ENCODE measurements at places on chromosomes 6 and 20.

GRCh38 chr6:137202078-137202477 lies 17.1 kb downstream of the IFNGR1 start:
- no peak for DNase-seq

DNA sequence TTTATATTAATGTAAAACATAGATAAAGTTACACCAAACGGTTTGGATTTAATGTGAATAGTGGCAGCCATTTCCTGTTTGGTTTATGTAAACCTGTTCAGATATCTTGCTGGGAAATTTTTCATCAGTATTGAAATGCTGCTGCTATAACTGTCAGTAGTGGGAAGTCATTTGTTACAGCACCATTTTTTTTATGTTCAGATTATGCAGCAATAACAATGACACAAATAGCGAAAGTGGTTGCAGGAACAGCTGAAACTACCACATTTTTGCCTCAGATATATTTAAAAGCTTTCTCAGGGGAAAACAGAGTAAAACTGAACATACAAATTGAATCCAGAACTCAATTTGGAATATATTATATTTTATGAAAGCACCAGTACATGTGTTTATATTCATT lies 128.8 kb upstream of the SIM1 start:
- DNase-seq, result no peak

GRCh38 chr6:116351101-116351500 lies 19.6 kb upstream of the DSE start:
- DNase-seq, result no peak

GRCh38 chr6:144782634-144783033 lies 497.5 kb downstream of the UTRN start:
- DNase-seq, result no peak

GRCh38 chr6:33407132-33407718 lies 3.6 kb upstream of the PHF1 start:
- peak; percentile 73 for DNase-seq

DNA sequence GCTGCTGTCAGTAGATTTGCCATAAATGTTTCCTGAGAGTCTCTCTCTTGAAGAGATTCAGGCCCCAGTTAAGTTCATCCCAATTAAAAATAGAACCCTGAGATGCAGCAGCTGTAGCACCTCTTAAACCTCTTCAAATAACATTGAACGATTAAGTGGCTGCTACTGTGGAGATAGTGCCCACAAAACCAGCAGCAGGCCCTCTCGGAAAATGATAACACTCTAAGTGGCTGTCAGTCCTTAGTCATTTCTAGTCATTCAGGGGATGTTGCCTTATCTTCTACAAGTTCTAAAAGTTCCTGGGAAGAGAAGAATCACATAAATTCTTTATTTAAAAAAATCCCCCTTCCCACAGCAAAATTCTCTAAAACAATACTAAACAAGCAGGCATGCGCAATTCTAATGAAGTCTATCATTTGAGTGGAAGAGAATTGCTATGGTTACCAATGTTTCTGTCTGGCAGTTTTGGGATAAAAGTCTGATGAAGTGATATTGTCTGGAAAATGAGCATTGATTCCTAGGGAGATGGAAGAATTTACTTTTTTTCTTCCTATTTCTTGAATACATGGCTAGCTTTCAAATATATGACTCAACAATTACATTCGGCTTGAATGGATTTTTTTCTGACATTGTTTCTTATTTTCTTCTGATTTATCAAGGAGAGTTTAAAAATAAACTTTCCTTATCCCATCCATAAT lies 131.9 kb downstream of the TRMT11 start:
- DNase-seq, result peak; percentile 18

DNA sequence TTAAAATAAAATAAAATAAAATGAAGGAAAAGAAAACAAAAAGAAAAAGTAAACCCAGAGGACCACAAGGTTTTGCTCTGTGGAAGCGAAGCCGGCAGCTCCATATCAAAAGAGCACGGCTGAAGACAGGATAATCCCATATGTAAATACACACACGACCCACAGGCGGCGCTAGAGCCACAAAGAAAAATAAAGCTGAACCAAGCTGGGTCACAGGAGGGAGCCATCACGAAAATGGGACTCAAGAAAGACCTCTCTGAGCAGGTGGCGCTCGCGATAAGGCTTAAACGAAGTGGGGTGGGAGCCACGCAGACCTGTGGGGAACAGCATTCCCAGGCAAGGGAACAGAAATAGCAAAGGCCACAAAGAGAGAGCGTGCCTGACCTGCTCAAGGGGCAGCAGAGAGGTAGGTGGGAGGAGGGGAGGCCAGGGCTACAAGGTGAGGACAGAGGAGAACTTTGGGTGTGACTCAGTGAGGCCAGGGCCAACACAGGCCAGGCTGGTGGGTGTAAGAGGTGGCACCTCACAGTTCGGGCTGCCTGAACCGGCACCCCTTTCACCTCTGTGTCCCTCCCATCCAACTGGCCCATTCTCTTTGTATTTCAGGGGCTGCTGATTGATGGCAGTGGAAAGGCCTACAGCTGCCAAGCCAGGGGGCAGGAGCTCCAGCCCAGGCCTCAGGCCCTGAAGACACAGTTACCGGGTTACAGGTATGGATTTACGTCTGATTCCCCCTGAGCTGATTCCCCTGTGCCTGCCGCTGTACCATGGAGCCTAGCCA lies 26.0 kb downstream of the PTGIS start:
- DNase-seq, result peak; percentile 76

Measured in fibroblast of mammary gland (primary cell).